Suprapubic skin (tissue), 4 donors: ENCODE measurements at places on chromosomes 7 and 10.

GRCh38 chr7:42834676-42835075, 77.2 kb downstream of the C7orf25 start:
- DNase-seq, result no peak

DNA sequence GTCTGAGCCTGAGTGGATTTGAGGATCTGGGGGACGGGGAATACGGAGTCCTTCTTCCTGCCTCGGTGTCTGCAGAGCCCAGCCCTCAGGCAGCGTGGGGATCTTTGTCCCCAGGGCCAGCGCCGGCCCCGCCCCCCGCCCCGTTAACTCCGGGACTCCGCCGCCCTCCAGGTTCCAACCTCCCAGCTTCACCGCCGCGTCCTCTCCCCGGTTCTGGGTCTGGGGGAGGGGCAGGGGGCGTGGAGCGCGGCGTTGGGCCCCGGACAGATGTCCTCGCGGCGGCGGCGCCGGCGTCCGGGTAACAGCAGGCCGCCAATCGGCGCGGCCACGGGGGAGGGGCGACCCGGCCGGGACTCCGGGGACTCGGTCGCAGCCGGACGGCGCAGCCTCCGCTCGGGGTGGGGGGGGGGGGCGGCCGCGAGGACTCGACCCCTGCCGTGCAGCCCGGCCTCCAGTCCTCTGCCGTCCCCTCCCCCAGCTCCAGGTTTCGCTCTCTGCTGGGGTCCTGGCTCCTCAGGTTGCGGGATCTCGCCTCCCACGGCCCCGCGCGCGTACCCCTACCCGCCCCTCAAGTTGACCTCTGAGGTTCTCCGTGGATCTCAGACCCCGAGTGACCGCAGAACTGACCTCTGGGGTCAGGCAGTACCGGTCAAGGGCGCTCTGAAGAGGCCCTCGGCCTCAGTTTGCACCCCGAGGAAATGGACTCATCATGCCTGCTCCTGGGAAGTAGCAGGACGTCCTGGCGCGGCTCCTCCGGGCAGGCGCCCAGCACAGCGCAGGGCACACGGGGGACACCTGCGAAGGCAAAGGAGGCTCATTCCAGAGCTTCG, 2.3 kb upstream of the ELFN1 start:
- peak; percentile 67 for DNase-seq

GRCh38 chr7:27064159-27064558, 31.6 kb downstream of the HOXA1 start:
- DNase-seq, result no peak

DNA sequence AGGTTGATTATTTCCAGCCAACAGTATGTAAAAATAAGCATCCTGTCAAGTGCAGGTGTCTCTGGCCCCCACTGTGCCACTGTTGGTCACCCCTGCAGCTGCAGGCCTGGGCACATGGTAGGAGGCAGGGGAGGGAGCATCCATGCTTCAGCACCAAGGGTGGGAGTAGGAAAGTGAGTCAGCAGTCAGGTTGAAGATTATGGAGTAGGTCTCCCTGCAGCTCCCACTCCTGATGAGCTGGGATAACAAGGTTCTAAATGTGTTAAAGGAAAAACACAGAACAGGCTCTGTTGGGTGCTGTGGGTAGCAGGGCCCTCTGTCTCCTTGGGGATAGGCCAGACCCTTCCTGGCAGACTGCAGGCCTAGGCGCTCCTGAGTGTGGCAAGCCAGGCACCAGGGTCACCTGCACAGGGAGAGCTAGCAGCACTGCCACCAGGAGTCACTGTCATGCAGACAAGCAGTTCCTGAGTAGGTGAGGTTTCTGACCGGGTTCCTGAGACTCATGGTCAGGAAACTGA, 59.3 kb downstream of the NUDCD3 start:
- DNase-seq, result no peak

GRCh38 chr10:116056445-116057293, 216.3 kb downstream of the GFRA1 start:
- peak; percentile 84 for DNase-seq

- no peak for DNase-seq
These were observed 49.3 kb upstream of the ITPRID1 start for GRCh38 chr7:31464601-31465000.

DNA sequence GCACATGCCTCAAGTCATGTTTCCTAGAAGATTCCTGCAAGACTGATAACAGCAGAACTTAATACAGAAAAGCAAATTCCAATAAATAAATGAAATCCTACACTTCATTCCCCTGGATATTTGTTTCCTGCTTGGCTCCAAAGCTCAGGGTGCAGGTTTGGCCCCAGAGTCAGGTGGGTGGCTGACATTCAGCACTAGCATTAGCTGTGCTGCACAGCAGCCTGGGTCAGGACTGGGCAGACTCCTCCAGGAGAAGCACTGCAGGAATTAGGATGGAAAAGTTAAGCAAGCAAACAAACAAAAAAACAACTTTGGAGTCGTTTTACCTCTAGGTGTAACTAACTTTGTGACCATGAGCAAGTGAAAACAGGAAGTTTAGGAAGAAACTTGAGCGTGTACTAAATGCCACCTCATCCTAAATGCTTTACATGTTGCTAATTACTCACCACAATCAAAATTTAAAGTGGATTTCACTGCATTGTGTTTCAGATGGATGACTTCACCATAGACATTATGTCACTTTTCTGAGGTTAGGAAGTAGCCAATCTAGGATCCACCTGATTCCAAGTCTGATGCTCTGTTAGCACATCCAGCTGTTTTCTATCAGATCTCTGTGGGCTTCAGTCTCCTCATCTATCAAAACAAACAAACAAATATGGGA, 239.4 kb downstream of the C7orf25 start:
- no peak for DNase-seq

GRCh38 chr7:126022452-126022851, 1092.8 kb upstream of the POT1 start:
- DNase-seq, result no peak

DNA sequence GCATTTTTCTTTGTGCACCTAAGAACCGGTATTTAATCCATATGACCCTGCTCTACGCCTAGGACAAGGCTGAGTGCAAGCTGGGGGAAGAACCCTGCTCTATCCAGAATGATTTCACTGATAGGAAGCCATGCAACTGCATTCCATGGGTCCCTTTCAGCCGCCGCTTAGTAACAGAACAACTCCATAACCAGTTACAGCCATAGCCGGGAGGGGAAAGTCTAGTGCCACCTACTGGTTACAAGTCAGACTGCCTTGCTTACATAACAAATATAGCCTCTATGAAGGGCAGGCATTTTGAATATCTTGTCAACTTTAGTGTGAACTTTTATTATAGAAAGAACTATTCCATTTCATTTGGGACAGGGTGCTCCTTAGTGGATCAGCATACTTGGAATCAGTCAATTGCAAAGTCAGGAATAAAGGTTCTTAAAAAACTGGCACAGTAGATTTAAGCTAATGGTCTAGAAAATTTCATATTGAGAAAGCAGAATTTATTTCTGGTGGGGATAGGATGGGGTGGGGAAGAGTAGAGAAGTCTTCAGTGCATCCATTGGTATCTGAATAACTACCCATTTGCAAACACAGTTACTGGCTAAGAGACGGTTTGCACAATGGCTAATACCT, 521.7 kb downstream of the ADRA2A start:
- DNase-seq, result peak; percentile 59

GRCh38 chr10:107631876-107632275, 467.4 kb upstream of the SORCS1 start:
- DNase-seq, result no peak

DNA sequence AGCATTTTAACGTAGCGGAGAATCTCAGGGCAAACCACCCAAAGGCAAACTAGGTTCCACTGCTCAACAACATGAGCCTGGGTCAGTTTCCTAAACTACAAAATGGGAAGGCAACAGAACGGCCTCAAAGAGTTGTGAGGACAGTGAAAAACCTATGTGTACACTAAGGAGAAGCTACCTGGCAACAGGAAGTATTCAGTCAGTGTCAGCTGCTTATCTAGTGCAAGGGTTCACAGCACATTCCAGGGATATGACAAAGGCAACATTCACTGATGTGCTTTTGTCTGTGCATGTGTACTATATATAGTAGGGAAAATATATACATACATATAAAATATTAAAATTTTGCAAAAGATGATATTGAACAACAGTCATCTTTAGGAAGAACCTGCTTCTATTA, 17.2 kb downstream of the NUDCD3 start:
- DNase-seq, result no peak

DNA sequence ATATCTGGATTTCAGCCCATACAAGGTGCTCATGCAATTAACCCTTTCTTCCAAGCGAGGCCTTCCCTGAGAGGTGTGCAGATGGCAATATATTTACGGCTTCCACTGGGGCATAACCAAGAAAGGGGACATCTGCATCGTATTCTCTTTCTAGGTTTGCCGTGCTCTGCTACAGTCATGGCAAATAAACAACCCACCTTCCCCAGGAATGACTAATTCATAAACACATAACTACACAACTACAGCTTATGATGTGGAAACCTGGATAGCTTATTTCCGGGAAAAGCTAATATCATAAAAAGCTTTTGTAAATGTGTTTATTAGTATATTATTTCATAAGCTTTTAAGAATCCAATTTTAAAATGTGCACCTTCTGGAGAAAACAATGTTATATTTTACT, 120.0 kb downstream of the CAMK1D start:
- DNase-seq, result no peak

GRCh38 chr7:69882269-69882668, 284.0 kb downstream of the AUTS2 start:
- DNase-seq, result no peak

DNA sequence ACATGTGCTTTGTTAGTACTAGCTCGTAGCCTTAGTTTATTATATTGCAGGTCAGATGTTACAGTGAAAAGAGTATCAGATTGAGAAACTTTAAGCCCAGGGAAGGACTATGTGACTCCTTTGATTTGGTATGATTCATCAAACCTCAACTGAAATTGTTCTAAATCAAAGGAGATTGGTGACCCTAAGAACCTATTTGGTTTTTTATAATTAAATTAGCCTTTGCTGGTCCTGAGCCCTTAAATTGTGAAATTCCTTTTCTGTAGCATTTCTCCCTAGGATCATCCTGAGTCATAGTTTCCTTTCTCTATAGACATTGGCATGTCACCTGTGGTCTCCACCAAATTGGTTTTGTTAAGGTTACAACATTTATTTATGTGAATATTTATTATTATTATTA, 89.7 kb downstream of the POLR1F start:
- DNase-seq, result no peak

DNA sequence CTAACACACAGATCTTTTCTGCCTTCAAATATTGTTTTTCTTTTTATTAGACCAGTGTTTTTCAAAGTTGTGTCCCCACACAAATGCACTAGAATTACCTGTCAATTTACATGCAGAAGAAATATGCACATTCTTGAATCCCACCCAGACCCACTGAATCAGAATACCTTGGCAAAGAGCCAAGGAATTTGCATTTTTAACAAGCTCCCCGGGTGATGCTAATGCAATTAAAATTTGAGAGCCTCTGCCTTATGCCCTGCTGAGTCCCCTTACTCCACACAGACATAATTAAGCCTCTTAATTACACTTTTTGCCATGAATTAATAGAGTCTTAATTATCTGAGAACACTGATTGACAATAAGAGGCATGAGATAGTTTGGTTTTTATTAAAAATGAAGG, 201.2 kb upstream of the GRB10 start:
- DNase-seq, result no peak

- DNase-seq, result no peak
These were observed 27.1 kb upstream of the CD36 start for GRCh38 chr7:80611353-80611752.

DNA sequence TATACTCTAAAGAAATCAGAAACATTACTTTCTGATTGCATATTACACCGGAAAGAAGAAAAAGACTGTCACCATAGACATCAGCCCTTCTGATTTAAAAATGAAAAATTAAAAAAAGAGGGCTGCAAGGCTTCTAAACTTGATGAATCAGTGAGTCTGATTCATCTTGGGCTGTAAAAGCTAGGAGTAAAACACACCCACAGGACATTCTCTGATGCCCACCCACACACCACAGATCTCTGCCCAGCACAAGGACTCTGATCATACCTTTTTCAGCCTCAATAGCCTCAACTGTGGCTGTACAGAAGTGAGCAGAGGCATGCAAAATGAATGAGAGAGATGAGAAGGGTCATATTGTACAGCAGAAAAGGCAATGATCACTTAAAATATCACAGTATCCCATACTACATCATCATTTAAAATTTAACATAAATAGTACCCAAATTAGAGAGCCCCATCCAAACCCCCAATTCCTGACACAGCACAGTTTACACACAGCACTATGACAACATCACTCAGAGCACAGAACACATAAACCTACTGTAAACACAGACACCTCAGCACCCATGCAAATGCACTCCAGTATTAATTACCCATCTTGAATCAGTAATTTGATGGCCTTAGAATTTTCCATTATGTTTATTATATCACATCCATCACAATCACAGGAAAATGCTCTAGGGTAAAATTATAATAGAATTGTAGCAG, 6.4 kb upstream of the MSS51 start:
- no peak for DNase-seq

GRCh38 chr10:92479547-92479946, 94.3 kb downstream of the IDE start:
- no peak for DNase-seq

DNA sequence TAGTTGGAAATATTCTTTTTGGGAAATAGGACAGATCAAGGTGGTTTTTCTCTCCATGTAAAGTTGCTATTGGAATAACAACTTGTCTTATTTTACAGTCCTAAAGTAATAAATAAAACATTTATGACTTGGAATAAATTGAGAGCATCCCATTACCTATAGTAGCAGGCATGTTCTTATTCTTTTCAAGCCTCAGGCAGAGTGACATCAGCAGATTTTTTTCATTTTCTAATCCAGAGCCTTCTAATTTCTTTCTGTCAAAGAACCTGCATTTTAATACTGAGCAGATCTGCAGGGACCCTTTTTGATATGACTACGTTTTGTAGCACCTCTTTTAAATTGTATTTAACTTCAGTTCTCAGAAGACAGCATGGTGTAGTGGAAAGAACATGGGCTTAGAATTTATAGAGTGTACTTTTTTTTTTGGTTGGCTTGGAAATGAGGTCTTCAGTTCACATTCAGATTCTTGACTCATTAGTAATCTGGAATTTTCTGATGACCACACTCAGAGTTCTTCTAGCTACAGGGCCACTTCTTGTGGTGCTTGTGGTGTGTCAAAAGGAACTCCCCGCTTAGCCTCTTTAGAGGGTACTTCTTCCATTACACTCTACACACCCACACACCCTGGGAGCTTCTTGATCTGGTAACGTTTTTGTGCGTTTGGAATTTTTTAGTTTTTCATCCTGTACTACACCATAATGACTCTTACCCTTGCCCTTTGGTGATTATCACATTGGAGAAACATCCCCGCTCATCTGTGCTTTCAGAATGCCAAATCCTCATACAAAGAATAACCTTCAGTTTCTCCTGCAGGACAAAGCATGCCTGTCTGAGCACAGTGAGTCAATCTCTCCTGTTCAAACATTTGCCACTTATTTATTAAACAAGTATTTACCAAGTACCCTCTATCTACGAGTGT, 34.6 kb downstream of the AGK start:
- DNase-seq, result no peak
